ENCODE measurements at places on chromosomes 12 and 14. TPM values are rescaled to one million over a fixed set of nuclear protein-coding genes. Genes with fewer than 3 reads are reported as not detected.

Gene ACRBP
- total RNA-seq = 10.6 TPM

Gene POTEG
- not detected for total RNA-seq

Gene CLEC4D
- not detected for total RNA-seq

Gene NUMB
- 20.1 TPM for total RNA-seq

- no peaks in the 10 kb centered on the region for H3K36me3 ChIP-seq
- H3K27ac ChIP-seq = peak overlapping the region; percentile 12
- H3K4me3 ChIP-seq = no peak overlapping the region
Measured at GRCh38 chr14:60863249-60863648, 117.6 kb downstream of the TRMT5 start.

DNA sequence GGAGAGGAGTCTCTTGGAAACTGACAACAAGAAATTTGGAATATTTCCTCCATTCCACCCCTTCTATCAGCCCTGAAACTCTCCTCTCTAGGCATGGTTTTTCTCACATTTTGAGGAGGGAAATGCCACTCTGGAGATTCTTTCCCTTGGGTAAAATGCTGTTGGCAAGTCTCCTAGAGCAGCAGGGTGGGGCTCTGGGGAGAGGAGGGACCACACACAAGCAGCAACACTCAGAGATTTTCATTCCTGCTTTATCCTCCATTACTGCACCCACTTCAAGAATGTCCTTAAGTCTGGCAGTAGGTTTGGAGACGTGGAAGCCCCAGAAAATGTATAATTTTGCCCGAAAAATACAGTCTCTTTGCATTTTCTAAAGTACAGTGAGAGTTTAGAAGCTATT, 130.8 kb upstream of the FLRT2 start:
- no peaks in the 10 kb centered on the region for H3K36me3 ChIP-seq
- H3K27ac ChIP-seq = no peak overlapping the region
- no peak for DNase-seq
- H3K27me3 ChIP-seq = no peaks in the 10 kb centered on the region

DNA sequence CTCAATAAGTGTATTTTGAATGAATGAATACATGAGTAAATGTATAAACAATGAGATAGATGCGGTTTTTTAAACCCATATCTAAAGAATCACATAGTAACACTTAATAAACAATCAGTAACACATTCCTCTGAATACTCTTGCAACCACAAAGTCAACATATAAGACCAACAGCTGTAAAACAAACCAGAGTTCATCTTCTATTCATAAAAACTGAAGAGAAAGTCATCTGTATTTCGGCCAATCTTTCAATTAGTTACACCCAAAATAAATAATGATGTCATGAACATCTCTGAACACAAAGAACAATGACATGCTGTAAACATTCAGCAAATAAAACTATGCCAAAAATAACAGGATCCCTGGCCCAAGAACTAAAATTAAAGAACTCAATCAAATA, 47.2 kb downstream of the ARMH4 start:
- H3K27ac ChIP-seq = no peak overlapping the region
- H3K4me3 ChIP-seq = no peak overlapping the region
- no peaks in the 10 kb centered on the region for H3K27me3 ChIP-seq
- no peaks in the 10 kb centered on the region for H3K4me1 ChIP-seq
- DNase-seq = no peak

DNA sequence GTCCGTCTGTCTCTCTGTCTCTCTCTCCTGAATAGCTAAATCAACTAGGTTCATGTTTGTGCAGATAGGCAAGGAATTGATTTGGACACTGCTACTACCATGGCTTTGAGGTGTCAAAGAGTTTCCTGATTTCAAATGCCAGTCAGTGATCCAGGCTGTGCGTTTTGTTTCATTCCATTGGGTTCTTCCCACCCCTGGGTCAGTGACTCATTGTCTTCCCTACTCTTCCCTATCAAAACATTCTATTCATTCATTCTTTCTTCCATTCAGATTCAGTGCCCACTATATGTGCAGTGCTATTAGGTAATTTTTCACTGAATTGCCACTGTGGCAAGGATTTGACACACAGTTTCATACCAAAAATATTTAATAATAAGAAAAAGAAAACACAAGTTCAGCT, 50.4 kb downstream of the RPH3A start:
- no peak overlapping the region for H3K27ac ChIP-seq

- no peaks in the 10 kb centered on the region for H3K27me3 ChIP-seq
- H3K4me1 ChIP-seq = no peaks in the 10 kb centered on the region
- no peaks in the 10 kb centered on the region for H3K36me3 ChIP-seq
- H3K4me3 ChIP-seq = no peak overlapping the region
- no peak for DNase-seq
- no peak overlapping the region for H3K27ac ChIP-seq
Measured at GRCh38 chr12:13250416-13250815, 53.9 kb downstream of the EMP1 start.

DNA sequence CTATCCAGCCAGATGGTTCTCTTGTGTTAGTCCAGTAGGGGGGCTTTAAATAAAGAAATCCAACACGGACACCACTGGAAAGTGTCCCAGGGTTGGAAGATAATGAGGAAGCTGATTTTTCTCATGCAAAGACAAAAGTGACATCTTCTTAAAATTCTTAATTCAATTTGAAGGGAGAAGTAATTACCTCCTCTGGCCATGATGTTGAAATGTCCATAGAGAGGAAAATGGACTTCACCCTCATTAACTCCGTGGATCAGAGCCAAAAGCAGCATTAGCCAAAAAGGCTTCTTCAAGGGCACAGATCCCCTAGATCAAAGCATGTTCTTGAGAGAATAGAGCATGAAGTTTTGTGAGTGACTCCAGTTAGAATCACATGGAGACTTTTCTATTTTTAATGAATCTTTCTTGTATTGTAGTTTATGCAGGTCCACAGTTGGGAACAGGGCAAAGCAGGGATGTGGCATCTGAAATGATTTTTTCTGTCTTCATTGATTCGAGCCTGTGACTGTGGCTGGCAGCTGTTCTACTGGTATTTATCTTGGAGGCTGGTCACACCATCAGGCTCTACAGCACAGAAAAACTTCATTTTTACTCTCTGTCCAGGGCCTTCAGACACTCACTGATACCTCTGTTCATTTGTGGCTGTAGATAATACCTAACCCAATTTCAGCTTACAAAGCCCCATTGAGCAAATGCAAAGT, 1002.5 kb downstream of the AACS start:
- no peak overlapping the region for H3K27ac ChIP-seq
- no peak for DNase-seq
- H3K36me3 ChIP-seq = no peaks in the 10 kb centered on the region
- no peaks in the 10 kb centered on the region for H3K4me1 ChIP-seq
- H3K4me3 ChIP-seq = no peak overlapping the region

- no peak overlapping the region for H3K27ac ChIP-seq
- H3K27me3 ChIP-seq = no peaks in the 10 kb centered on the region
- DNase-seq = no peak
- no peaks in the 10 kb centered on the region for H3K36me3 ChIP-seq
- no peak overlapping the region for H3K4me3 ChIP-seq
Measured at GRCh38 chr14:34920339-34920738, 45.2 kb upstream of the BAZ1A start.

DNA sequence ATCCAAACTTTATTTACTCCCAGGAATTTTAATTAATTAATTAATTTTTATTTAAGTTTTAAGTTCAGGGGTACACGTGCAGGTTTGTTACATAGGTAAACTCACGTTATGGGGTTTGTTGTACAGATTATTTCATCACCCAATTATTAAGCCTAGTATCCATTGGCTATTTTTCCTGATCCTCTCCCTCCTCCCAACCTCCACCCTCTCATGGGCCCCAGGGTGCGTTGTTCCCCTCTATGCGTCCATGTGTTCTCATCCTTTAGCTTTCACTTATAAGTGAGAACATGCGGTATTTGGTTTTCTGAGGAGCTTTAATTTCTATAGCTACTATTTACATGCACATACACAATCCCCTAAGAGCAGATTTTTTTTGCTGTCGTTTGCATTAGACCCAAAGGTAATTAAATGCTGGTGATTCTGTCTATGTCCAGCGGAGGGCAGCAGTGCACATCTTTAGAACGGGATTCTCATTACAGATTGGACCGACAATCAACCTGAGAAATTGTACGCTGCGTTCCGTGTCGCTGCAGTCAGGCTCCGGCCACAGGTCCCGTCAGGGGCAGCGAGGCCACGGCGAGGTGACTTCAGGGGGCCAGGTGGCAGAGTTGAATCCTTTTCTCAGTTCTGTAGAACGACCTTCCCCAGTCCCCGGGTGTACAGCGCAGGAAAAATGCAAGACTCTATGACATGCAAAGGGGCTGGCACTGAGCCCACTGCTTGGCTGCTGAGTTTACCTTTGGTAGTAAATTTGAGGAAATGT, 11.6 kb downstream of the TMEM30B start:
- peak overlapping the region; percentile 35 for H3K4me3 ChIP-seq
- H3K27me3 ChIP-seq = no peaks in the 10 kb centered on the region
- H3K36me3 ChIP-seq = no peaks in the 10 kb centered on the region
- DNase-seq = no peak
- H3K27ac ChIP-seq = no peak overlapping the region
- no peaks in the 10 kb centered on the region for H3K4me1 ChIP-seq
